ENCODE measurements at places on chromosomes 16 and 17.

DNA sequence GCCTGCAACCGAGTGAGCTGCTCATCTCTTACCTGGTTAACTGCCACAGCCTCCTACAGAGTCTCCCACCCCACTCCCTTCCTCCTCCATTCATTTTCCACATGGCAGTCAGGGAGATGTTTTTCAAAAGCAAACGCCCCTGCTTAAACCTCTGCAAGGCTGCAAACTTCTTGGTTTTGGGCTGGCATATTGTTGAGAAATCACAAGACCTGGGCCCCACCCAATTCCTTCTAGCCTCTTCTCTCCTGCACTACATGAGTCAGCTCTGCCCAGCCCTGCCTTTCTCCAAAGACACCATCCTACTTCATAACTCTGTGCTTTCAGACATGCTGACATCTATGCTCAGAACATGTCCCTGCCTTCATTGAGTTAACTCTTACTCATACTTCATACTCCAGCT lies 136.1 kb downstream of the SPACA3 start:
- no peaks in the 10 kb centered on the region for H3K36me3 ChIP-seq
- H3K27ac ChIP-seq = no peak overlapping the region
- no peak for DNase-seq
- no peaks in the 10 kb centered on the region for H3K4me1 ChIP-seq
- no peaks in the 10 kb centered on the region for H3K27me3 ChIP-seq

DNA sequence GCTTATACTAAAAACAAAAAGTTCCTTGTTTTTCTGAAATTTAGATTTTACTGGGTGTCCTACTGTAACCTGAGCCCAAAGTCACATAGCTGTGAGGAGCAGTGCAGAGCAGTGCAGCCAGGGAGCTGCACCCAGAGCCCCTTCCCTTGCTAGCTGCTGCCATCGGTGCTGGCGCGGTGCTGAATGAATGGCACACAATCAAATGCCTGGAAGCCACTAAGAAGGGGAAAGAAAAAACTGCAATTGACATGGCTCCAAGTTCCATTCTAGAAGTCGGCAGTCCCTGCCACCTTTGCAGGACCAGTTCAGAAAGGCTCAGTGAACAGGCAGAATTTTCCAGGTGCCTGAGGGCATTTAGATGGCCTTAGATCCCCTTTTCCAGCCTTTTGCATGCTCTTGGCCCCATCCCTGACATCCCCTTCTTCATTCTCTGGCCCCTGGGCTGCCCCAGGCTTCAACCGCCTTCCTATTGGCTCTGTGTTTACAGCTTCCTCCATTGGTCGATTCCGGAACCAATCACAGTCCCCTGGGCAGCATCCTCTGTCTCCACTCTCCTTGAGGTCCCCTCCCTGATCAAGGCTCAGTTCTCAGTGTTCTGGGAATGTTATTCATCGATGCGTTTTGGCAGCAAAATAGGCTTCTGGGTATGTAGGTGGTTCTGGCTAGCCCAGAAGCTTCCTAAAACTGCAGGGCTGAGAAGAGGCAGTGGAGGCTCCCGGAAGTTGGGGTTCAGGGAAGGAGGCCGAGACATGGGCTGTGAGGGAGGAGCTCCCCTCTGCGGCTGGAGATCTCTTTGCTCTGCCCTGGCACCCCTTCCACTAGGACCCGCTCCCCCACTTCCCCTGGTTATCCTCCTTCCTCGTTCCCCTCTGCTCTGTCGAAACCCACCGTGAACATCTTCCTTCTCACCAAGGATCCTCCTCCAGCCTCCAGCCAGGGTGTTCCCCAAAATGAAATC lies 37.9 kb downstream of the ATP2C2 start:
- no peaks in the 10 kb centered on the region for H3K4me1 ChIP-seq
- no peak overlapping the region for H3K27ac ChIP-seq
- no peak overlapping the region for H3K4me3 ChIP-seq
- no peaks in the 10 kb centered on the region for H3K36me3 ChIP-seq

DNA sequence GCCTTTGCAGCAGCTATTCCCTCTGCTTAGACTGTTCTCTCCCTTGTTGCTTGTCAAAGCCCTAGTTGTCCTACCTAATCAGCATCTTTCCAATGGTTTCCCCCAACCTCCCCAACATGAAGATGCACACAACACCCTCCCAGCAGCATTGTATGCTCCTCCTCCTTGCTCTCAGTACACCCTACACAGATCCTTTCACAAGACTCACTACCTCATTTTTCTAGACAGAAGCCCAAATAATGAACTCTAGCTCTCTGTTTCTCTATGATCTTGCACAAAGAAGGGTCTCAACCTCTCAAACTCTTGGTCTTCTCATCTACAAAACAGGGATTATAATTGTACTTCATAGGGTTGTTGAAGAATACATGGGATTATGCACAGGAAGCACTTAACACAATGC lies 19.4 kb downstream of the PSME3IP1 start:
- no peaks in the 10 kb centered on the region for H3K36me3 ChIP-seq
- H3K4me1 ChIP-seq = peaks cover 17% of the 10 kb centered on the region
- H3K27ac ChIP-seq = no peak overlapping the region
- H3K27me3 ChIP-seq = no peaks in the 10 kb centered on the region
- no peak overlapping the region for H3K4me3 ChIP-seq

DNA sequence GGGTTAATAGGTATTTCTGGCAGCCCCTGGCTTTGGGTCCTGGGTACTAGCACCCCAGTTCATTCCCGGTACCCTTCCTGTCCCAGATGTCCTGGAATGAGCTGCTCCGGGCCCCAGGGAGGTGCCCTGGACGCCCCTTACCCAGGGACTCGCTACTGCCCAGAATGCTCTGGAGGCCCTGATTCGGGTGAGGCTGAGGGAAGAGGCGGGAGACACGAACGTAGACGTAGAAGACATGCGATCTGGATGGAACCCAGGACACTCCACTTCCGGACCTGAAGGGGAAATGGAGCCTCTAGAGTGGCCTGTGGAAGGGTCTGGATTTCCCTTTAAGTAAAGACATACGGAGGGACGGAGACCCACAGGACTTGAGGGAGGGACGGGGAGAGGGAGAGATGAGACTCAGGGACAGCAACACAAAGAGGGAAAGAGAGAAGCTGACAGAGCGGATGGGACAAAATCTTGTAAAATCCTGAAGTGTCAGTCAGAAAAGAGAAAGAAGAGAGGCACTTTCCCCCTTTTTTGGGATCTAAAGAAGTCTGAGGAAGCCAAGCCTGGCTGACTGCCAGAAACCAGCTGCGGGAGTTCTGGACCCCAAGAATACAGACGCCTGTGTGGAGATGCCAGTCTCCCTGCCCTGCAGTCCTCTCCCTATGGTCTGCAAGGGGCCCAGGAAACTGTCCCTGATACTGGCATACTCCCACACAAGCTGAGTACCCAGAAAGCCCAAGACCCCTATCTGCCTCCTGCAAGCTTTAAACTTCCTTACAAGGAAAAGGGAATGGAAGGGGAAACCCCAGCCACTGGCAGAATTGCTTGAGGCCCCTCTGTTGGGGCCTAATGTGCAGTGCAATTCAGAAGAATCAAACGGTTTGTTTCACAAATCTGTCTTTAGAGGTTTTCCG lies 1.0 kb upstream of the HOXB13 start:
- H3K36me3 ChIP-seq = no peaks in the 10 kb centered on the region
- H3K4me3 ChIP-seq = no peak overlapping the region

DNA sequence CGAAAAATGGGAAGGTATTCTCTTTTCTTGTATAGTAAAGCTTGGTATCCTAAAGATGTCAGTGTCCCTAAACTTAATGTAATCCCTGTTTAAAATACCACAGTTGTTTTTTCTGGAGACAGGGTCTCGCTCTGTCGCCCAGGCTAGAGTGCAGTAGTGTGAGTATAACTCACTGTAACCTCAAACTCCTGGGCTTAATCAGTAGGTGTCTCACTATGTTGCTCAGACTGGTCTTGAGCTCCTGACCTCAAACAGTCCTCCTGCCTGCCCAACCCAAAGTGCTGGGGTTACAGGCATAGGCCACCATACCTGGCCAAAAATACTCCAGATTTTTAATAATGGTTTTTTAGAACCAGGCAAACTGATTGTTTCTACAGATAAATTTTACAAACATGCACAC lies 8.2 kb downstream of the DCAF7 start:
- H3K4me1 ChIP-seq = peaks cover 4% of the 10 kb centered on the region
- no peaks in the 10 kb centered on the region for H3K27me3 ChIP-seq
- H3K27ac ChIP-seq = no peak overlapping the region
- H3K36me3 ChIP-seq = no peaks in the 10 kb centered on the region

DNA sequence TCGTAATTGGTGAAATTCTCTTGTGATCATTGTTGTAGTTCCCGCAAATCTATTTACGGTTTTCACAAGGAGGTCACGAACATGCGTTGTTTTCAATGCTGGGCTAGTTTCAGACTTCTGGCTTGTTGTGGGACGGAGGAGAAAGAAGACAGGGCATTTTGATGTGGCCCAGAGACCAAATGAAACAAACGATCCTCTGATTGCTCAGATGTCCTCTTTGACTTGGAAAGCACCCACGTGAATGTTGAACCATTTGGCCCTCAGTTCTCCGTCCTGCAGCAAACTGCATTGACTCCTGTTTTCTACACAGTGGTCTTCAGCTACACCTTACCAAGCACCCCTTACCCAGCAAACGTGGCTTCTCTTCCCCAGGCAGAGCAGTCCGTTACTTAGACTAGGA lies 391.0 kb downstream of the WWOX start:
- H3K27ac ChIP-seq = no peak overlapping the region
- H3K36me3 ChIP-seq = no peaks in the 10 kb centered on the region
- DNase-seq = no peak
- H3K27me3 ChIP-seq = no peaks in the 10 kb centered on the region
- no peak overlapping the region for H3K4me3 ChIP-seq

DNA sequence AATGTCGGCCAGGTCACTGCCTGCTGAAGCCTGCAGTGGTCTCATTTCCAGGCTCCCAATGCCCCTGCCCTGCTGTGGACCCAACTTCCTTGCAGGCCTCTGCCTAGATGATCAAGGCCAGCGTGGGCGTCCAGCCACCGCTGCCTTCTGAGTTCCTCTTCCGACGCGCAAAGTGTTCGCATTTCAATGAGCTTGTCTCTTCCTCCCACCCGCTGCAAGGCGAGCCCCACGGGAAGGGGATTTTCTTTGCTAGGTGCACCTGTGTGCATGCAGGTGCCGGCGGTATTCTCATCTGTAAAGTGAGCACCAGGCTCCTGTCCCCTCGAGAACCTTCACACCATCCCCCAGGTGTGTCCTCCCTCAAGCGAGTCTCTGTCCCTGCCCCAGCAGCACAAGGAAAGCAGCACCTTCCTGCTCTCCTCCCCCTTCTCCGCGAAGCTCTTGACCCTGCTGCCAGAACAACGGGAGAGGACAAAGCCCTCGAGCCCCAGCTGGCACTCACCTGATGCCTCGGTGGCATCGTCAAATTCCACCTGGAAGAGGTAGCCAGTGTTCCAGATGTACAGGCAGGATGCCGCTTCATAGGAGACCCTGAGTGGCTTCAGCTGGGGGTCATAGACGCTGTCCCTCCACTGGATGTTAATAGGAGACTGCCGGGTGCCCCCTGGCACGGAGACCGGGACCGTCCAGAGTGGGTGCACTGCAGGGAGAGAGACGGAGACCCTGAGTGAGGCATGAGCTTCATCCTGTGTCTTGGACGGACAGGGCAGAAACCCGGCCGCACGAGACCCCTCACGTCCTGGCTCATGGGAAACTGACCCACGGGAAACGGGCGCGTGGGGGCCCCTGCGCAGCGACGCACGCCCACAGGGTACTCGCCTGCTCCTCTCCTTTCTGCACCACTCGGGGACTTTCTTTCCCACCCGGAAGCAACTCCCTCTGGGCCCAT lies 9.8 kb downstream of the CA5A start:
- no peaks in the 10 kb centered on the region for H3K27me3 ChIP-seq
- peaks cover 16% of the 10 kb centered on the region for H3K36me3 ChIP-seq
- H3K27ac ChIP-seq = no peak overlapping the region
- H3K4me1 ChIP-seq = peaks cover 25% of the 10 kb centered on the region

DNA sequence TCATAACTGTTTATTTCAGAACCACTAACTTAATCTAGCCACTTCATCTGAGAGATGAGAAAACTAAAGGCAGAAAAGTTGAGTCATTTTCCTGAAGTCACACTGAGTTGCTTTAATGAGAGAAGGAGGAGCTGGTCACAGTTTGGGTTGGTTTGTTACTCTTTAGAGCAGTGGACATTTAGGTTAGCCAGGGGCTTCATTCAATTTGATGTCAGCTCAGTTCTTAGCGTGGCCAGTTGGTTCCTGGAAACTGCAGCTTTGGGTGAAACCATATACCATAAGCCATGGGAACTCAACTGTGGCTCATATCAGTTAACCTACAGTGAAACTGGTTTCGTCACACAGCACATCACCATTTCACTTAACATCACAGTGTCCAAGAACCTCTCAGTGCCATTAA lies 59.2 kb upstream of the ADORA2B start:
- no peaks in the 10 kb centered on the region for H3K36me3 ChIP-seq
- DNase-seq = no peak
- no peaks in the 10 kb centered on the region for H3K27me3 ChIP-seq
- no peak overlapping the region for H3K27ac ChIP-seq
- no peaks in the 10 kb centered on the region for H3K4me1 ChIP-seq
- H3K4me3 ChIP-seq = no peak overlapping the region

GRCh38 chr17:17119533-17119932 lies 77.3 kb downstream of the MPRIP start:
- no peaks in the 10 kb centered on the region for H3K27me3 ChIP-seq
- no peak overlapping the region for H3K4me3 ChIP-seq
- no peaks in the 10 kb centered on the region for H3K36me3 ChIP-seq
- peaks cover 42% of the 10 kb centered on the region for H3K4me1 ChIP-seq

DNA sequence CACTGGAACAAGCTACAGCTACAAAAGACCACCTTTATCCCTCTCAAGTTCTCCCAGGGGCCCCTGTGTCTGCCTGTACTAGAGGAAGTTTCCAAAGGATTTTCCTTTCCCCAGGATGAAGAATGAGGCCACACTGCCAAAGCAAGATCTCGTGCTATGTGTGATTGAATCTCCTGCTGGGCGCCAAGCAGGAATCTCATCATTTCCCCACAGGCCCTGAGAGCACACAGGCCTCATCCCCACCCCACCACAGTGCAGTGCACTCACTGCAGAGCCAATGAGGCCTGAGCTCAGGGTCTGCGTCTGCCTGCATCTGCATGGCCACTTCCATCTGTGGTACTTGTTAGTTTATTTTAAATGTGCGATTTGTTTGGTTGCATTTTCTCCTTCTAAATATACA lies 387.4 kb upstream of the ASIC2 start:
- H3K27ac ChIP-seq = no peak overlapping the region
- H3K4me3 ChIP-seq = no peak overlapping the region
- H3K36me3 ChIP-seq = no peaks in the 10 kb centered on the region
- H3K27me3 ChIP-seq = no peaks in the 10 kb centered on the region
- H3K4me1 ChIP-seq = no peaks in the 10 kb centered on the region
- DNase-seq = no peak

- H3K27ac ChIP-seq = no peak overlapping the region
- H3K4me1 ChIP-seq = no peaks in the 10 kb centered on the region
- no peaks in the 10 kb centered on the region for H3K27me3 ChIP-seq
Measured at GRCh38 chr17:56085576-56086267, 67.6 kb upstream of the ANKFN1 start.
